Naive thymus-derived CD8-positive, alpha-beta T cell (primary cell): ENCODE measurements at places on chromosomes 5 and 9. TPM values are rescaled to one million over a fixed set of nuclear protein-coding genes. Genes with fewer than 3 reads are reported as not detected.

GRCh38 chr5:119541716-119542115, 87.6 kb upstream of the FAM170A start:
- H3K4me3 ChIP-seq, result no peak overlapping the region
- H3K27me3 ChIP-seq, result no peaks in the 10 kb centered on the region
- no peaks in the 10 kb centered on the region for H3K4me1 ChIP-seq
- peaks cover 52% of the 10 kb centered on the region for H3K36me3 ChIP-seq
- DNase-seq, result no peak
- no peak overlapping the region for H3K27ac ChIP-seq

DNA sequence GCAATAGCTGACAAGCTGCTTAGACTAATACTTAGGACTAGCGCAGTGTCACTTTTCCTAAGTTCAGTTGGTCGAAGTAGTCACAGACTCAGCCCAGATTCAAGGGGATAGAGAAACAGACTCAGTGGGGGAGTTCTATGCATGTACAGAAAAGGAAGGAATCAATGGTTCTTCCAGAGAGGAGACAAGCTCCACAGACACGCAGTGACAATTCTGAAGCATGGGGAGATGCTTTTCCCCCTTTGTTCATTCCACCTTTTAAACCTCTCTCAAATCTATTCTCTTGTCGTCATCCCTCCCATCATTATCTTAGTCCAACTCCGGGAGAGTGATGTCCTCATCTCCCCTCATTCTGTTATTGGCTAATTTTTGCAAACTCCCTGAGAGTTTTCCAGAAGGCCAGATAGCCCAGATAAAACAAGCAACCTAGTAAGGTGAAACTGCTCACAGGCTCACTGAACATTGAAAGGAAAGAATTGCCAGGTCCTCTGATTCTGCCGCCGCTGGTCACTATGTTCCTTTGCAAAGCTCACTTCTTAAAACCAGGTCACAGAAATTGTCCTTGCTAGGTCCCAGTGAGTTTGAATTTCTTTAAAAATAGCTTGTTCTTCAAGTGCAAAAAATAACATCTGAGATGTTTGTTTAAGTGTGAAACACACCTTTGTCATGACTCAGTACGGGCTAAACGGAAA, 13.4 kb upstream of the STRBP start:
- peaks cover 3% of the 10 kb centered on the region for H3K27me3 ChIP-seq
- no peak overlapping the region for H3K27ac ChIP-seq
- peaks cover 2% of the 10 kb centered on the region for H3K4me1 ChIP-seq
- no peaks in the 10 kb centered on the region for H3K36me3 ChIP-seq
- no peak overlapping the region for H3K4me3 ChIP-seq
- no peak for DNase-seq

DNA sequence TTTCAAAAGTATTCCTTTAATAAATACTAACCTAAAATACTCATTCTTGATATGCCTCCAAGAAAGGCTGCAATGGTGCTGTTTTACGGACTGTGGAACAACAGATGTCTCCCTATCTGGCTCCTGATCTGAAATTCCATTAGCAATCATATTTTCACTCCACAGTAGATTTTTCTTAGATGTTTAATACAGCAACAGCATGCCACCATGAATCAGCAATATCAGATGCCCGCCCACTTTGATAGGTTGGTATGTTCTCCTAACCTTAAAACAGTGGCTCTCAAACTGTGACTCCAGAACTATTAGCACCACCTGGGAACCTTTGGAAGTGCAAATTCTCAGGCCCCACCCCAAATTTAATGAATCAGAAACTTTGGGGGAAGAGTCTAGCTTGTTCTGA, 110.2 kb downstream of the MLLT3 start:
- no peaks in the 10 kb centered on the region for H3K27me3 ChIP-seq
- H3K27ac ChIP-seq, result no peak overlapping the region
- no peak overlapping the region for H3K4me3 ChIP-seq
- H3K36me3 ChIP-seq, result peaks cover 8% of the 10 kb centered on the region
- peaks cover 80% of the 10 kb centered on the region for H3K4me1 ChIP-seq
- no peak for DNase-seq

CENPK gene
- total RNA-seq, result 69.5 TPM

DNA sequence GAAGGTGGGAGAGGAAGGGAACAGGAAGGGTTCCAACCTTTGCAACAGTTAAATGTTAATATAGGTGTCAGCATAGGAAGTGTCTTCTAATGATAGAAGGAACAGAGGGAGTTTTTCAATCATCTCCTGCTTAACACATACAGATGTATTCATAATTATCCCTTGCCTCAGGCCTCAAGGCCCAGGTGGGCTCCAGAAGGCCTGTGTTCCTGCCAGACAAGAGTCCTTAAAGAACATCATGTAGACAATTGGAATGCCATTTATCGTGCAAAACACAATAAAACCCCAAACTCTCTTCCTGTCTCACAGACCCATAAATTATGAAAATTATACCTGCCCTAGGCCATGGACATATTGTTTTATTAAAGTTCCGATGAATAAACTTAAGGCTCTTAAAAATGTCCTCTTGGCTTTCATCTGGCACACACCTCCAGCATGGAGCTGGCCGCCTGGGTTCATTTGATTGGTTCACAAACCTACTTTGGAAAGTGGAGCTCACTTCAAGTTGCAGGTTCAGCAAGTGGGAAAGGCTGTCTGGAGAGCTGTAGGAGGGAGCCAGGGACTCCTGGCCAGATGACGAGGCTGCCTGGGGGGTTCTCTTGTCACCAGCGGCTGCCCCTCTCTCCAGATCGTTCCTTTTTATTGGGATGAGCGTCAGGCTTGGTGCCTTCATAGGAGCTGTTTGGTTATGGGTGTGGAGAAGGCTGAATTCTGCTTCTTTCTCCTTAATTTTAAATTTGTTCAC, 17.5 kb downstream of the SPRY4 start:
- H3K36me3 ChIP-seq, result no peaks in the 10 kb centered on the region
- H3K4me1 ChIP-seq, result no peaks in the 10 kb centered on the region
- no peak for DNase-seq
- no peaks in the 10 kb centered on the region for H3K27me3 ChIP-seq
- H3K4me3 ChIP-seq, result no peak overlapping the region

DNA sequence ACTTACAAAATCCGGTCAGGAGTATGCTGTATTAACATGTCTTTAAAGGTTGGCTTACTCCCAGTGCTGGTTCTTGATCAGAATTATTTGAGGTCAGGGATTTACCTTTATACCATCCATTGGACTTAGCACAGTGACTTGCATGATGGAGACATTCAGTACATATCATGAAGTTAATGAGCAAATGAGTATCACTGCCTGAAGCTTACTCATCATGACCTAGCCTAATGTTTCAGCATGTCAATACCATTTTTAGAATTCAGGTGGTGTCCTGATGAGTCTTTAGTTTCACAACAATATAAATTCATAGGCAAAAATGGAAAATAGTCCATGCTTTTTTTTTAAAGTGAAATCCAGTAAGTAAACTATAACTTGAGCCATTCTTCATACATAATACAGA, 226.0 kb upstream of the C9orf72 start:
- no peak overlapping the region for H3K27ac ChIP-seq
- no peak overlapping the region for H3K4me3 ChIP-seq
- peaks cover 9% of the 10 kb centered on the region for H3K27me3 ChIP-seq
- no peak for DNase-seq
- H3K36me3 ChIP-seq, result no peaks in the 10 kb centered on the region

SCGB3A1 gene
- total RNA-seq, result 42.7 TPM

DNA sequence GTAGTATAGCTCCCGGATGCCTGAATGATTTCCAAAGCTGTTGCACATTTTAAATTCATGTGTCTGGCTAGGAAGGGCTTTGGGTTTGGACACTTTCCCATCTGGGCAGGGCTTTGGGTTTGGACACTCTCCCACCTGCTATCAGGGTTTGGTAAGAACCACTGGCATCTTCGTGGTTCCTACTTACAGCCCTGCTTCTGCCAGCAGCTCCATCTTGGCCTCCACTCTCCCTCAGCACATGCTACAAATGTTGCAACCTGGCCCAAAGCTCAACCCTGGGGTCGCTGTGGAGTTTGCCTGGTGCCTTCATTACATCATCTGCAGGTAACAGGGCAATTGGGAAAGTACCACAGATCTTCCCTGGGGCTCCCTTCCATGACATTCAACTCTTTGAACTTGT, 3.5 kb downstream of the TMCO6 start:
- DNase-seq, result no peak
- peak overlapping the region; percentile 40 for H3K27ac ChIP-seq
- no peaks in the 10 kb centered on the region for H3K27me3 ChIP-seq
- no peak overlapping the region for H3K4me3 ChIP-seq

- no peak overlapping the region for H3K27ac ChIP-seq
- no peaks in the 10 kb centered on the region for H3K36me3 ChIP-seq
- no peak for DNase-seq
- H3K4me1 ChIP-seq, result no peaks in the 10 kb centered on the region
- H3K27me3 ChIP-seq, result no peaks in the 10 kb centered on the region
Observed at GRCh38 chr9:118222375-118222774, 518.2 kb downstream of the TLR4 start.
